ENCODE measurements at places on chromosomes 12 and 14. TPM values are rescaled to one million over a fixed set of nuclear protein-coding genes. Genes with fewer than 3 reads are reported as not detected.

TAS2R8 gene
- not detected for total RNA-seq

RTL1 gene
- total RNA-seq = not detected

KCNA5 gene
- total RNA-seq = not detected

DTX3 gene
- 20.8 TPM for total RNA-seq

ADAMTS20 gene
- not detected for total RNA-seq

SMCO2 gene
- 0.91 TPM for total RNA-seq

HOTAIR gene
- total RNA-seq = not detected

KIAA0586 gene
- total RNA-seq = 27.7 TPM

GLIPR1L1 gene
- not detected for total RNA-seq

EFCAB11 gene
- 12.4 TPM for total RNA-seq

Measured in activated CD8-positive, alpha-beta memory T cell treated with anti-CD3 and anti-CD28 coated beads, Interleukin-2, amount 10 ng/mL, durations not matched to agents 7 days and 5 days (primary cell).